Activated CD8-positive, alpha-beta memory T cell treated with anti-CD3 and anti-CD28 coated beads for 36 hours (primary cell): ENCODE measurements at places on chromosomes 1 and 21. TPM values are rescaled to one million over a fixed set of nuclear protein-coding genes. Genes with fewer than 3 reads are reported as not detected.

The TMEM167B gene
- 29.0 TPM for total RNA-seq

The ASB17 gene
- total RNA-seq, result not detected

The NKAIN1 gene
- total RNA-seq, result not detected

The CFAP74 gene
- not detected for total RNA-seq

The SYT6 gene
- total RNA-seq, result not detected

The RIPPLY3 gene
- total RNA-seq, result 0.08 TPM

The RNU1-4 gene
- 1,003 TPM for total RNA-seq

The OVAAL gene
- not detected for total RNA-seq

The ARTN gene
- total RNA-seq, result not detected

The SLC9C2 gene
- total RNA-seq, result not detected

The TCEA3 gene
- 1.1 TPM for total RNA-seq

The ALPL gene
- not detected for total RNA-seq

The KCNH1 gene
- total RNA-seq, result not detected

The FCMR gene
- 53.1 TPM for total RNA-seq

The FNDC5 gene
- not detected for total RNA-seq

The EFNA1 gene
- total RNA-seq, result not detected

The GSTM5 gene
- not detected for total RNA-seq

The POMGNT1 gene
- total RNA-seq, result 52.8 TPM

The PLA2G2D gene
- not detected for total RNA-seq

The ERG gene
- total RNA-seq, result not detected

The TRMT1L gene
- 26.7 TPM for total RNA-seq

The MFSD2A gene
- total RNA-seq, result 24.0 TPM
